ENCODE measurements at places on chromosomes 12 and 14. TPM values are rescaled to one million over a fixed set of nuclear protein-coding genes. Genes with fewer than 3 reads are reported as not detected.

Gene SERPINA10
- not detected for total RNA-seq

Gene CELA1
- total RNA-seq = not detected

Gene ZNF410
- total RNA-seq = 56.8 TPM

Gene SYNDIG1L
- not detected for total RNA-seq

Gene SIX4
- 3.2 TPM for total RNA-seq

Measured in pulmonary artery endothelial cell (primary cell).